ENCODE measurements at places on chromosomes 3 and 15.

DNA sequence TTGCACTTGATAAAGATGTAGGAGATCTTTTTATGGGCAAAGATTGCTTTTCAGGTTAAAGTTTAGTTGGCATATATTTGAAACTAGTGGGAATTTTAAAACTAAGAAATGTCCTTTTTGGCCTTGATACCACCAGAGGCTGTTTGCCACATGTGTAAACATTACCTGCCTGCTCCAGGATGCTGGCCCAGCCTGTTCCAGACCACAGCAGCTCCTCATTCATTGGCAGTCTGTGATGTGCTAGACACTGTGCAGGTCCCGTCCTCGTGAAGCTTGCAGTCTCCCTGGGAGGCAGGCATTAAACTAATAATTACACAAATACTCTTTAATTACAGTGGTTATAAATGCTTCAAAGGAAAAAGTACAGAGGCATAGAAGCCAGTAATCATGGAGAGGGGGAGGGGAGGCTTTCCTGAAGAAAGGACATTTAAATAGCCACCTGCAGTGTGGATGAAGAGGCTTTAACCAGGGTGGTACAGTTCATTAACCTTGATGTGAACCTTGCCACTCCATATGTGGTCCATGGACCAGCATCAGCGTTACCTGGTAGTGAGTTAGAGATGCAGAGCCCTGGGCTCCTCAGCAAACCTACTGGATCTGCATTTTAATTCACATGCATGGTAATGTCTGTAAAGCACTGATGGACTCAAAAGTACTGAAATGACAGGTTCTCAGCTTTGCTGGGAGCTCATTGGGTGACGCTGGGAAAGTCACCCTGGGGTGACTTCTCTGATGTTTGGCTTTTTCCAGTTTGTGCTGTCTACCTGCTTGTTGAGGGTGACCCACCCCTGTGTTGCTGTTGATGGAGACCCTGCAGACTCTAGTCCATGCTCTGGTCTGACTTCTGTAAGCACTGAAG is 5.3 kb downstream of the ZNF710 start:
- DNase-seq: no peak

DNA sequence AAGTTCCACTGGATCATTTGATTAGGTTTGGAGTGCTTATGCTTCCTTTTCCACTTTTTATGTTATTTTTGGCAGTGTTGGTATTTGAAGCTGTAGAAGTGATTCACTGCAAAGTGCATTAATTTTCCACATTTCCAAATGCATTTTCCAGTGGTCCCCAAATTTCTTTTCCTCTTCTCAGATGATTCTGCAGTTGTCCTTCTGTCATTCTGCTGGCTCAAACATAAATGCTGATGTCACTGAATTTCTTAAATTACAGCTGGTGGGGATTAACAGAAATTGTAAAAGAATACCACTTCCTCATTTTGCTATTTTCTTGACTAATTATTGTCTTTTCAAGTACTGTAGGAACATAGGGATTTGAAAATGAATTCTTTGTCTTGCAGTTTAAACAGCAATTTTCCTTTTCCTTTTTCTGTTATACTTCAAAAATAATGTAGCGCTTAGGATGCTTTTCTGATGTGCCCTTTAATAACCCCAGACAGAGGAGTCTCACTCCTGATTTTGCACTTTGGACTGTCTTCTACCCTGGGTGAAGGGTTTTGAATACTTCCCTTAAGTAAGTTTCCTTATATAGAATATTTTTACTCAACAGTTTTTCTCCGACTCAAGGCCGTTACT is 25.0 kb downstream of the MITF start:
- no peak for DNase-seq

GRCh38 chr15:63156755-63157117 is 541 bp downstream of the RPS27L start:
- peak; percentile 1 for DNase-seq

DNA sequence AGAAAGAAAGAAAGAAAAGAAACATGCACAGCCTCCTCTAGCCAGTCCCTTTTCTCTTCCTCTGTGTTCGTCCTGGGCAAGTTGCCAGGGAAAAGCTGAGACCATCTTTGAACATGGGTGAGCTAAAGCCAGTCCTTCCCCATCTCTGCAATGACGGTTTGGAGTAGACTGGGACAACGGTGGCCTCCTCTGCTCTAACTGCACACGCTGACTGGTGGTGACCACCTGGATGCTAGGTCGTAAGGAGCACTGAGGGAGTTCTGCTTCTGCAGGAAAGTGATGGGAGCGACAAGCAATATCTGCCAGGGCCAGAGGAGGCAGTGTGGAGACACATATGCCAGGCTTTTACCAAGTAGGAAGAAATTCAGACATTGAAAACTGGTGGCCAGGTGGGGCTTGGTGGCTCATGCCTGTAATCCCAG is 111.7 kb downstream of the NUP210 start:
- DNase-seq: peak; percentile 11

DNA sequence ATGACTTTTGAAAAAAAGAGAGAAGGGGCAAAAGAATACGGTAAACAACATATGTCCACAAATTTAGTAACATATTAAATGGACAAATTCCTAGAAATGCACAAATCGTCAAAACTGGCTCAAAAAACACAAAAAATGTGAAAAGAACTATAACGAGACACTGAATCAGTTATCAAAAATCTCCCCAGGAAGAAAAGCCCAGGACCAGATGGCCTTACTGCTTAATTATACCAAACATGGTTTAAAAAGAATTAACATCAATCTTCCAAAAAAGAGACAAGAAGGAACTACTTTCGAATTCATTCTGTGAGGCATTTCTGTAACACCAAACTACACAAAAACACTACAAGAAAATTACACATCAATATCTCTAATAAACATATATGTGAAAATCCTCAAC is 117.4 kb downstream of the STAG1 start:
- DNase-seq: no peak

DNA sequence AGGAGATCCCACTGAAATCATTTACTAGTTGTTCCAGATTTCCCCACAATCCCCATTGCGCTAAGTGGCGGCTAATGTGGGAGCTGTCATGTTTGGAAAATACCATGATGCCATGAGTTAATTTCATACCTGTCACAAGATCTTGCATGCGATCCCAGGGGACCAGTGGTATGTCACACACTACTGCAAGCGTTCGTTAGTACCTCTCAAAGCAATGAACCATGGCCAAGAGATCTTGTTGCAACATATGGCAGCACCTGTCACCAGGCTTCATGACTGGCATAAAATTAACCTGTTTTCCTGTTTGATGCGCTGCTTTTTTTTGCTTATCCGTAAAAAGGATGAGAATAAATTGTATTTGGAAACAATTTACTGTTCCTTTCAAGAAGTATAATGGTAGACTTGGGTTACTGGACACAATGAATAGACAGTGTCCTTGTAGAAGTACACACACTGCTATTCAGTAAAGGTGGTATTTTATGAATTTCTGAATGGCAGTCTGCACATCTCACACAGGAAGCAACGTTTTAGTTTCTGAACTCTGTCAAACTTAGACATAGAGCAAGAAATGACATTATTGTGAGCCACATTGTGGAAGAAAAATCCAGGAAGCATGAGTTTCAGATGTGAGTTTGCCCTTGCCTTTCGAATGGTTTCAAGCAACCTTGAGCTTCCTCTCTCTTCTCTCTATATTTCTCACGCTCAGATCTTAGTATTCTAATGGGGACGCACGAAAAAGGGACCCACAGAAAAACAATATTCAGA is 81.9 kb downstream of the CHL1 start:
- no peak for DNase-seq

- no peak for DNase-seq
Observed at GRCh38 chr15:95937128-95937528, 393.4 kb upstream of the NR2F2 start.

DNA sequence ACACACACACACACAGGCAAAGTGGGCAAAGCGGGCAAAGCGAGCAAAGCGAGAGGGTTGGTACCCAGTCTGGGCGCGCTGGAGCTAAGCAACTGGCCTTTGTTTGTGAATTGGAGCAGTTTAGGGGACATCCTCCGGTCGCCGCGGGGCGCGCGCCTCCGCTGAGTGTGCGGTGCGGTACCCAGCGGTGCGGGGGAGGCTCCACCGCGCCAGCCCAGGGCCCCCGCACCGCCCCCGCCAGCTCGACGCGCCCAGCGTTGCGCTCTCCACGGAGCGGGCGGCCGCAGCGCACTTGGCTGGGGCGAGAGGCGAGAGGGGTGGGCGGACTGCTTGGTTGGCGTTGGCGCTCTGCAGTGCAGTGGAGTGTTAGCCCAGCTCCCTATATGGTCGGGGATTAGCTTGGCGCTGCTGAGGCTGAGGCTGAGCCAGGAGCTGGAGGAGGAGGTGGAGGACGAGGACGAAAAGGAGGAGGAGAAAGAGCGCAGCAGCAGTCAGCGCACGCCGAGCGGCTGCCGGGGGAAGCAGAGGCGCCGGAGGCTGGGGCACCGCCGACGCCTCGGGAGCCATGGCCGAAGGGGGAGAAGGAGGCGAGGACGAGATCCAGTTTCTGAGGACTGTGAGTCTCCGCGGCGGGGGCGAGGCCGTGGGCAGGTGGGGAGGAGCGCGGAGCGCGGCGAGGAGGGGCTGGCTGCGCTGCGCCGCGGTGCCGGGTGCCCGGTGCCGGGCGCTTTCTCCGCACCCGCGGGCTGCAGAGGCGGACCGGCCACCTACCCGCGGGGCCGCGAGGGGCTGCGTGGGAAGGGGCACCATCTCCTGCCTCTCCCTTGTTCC is at the start of gene RYR3:
TSS of gene RYR3 (plus strand) at position 487 of the 831 bp plus-strand sequence. CDS start at position 566, 79 bp downstream.
- no peak for DNase-seq

Data from activated CD4-positive, alpha-beta T cell treated with anti-CD3 and anti-CD28 coated beads for 24 hours (primary cell).